ENCODE measurements at places on chromosomes 3 and 15.

DNA sequence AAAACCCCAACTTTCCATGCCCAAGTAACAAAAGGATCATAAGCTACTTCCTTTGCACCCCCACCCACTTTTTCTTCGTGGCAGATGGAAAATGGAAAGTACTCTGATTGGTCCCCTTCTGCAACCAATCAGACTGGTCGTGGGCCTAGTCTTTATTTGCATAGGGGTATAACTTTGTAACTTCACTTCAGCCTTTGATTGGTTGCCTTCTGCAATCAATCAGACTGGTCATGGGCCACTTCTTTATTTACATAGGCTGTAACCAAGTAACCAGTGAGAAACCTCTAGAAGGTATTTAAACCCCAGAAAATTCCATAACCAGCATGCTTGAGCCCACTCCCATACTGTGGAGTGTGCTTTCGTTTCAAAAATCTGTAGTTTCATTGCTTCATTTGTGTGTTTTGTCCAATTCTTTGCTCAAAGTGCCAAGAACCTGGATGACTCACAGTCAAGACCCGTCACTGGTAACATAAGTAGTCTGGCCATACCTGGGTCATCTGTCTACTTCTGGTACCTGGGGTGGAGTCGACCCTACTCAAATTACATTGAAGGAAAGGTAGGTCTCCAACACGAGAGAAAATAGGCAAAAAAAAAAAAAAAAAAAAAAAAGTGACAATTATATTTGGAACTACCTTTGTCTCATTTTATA lies 41.9 kb downstream of the CMTM8 start:
- no peak for DNase-seq

DNA sequence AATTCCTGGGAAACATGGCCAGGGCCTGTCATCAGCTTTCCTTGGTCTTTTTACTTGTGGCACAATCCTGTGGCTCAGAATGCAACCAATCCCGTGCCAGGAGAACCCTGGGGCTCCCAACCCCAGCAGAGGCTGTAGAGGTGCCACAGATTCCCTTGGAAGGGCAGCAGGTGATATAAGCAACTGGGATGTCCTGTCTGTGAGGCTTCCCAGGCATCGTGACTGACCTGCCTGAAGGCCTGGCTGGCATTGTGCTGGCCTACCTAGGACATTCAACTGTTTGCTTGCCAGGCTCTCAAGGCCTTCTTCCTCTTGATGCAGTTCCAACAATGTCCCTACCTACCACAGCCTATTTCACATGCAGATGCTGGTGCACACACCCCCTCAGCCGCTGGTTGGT lies 72.2 kb upstream of the MEX3B start:
- DNase-seq, result no peak

DNA sequence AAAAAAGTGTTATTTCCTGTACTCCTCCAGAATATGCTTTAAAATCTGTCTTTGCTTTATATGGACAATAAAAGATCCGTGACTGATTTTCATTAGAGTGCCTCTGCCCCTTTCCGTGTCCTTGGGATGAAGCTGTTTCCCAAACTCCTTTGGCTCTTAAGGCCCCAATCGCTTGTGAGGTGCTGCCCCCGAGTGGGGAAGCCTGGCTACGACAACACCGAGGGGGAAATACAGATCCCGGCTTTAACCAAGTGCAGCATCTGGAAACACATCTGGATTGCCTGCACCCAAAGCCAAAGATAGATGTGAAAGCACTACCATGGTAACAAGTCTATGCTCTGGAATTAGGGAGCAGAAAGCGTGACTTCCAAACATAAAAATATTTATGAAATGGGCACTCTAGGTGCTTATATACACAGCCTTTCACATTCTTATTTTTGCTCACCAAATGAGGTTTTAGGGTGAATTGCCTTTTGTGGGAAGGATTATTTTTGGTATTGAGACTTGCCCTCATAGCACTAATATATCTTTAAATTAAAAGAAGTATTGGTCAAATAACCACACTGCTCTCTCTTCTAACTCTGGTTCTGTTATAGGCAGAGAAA lies 40.6 kb upstream of the ADCY5 start:
- peak; percentile 68 for DNase-seq

DNA sequence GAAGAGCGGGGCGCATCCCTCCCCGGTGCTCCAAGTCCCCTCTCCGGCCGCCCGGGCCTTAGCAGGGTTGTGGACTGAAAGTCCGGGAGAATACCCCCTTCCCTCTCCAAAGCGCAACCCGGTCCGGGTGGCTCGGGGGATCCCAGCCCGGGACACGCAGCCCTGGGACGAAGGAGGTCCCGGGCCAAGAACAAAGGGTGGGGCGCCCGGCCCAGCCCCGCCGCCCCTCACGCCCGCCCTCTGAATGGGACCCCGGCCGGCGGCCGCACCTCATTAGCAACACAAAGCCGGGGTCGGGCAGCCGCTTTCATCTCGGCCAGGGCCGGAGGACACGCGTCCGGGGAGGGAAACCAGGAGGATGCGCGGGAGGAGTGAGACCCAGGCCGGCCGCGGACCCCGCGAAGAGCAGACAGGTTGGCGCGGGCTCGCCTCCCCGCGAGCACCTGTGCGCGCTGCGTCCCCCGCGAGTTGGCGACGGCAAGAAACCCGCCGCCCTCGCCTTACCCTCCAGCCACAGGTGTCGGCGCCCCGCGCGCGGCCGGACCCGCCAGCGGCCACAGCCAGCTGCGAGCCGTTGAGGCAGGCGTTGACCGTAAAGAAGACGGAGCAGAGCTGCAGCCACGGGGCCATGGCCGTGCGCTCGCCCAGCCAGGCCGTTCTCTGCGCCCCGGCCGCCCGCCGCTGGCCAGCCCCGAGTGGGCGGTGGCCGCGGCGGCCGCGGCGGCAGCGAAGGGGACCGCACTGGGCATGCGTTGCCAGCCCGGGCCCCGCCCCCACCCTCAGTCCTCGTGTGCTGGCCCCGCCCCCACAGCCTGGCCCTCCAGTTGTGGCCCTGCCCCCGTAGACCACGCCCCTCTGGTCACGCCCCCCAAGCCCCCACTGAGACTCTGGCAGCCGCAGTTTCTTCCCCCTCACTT lies at the start of gene IL17RD:
IL17RD (minus strand) TSS at position 697 of the 917 bp plus-strand sequence; CDS start at position 630, 67 bp downstream.
- DNase-seq, result peak; percentile 85

DNA sequence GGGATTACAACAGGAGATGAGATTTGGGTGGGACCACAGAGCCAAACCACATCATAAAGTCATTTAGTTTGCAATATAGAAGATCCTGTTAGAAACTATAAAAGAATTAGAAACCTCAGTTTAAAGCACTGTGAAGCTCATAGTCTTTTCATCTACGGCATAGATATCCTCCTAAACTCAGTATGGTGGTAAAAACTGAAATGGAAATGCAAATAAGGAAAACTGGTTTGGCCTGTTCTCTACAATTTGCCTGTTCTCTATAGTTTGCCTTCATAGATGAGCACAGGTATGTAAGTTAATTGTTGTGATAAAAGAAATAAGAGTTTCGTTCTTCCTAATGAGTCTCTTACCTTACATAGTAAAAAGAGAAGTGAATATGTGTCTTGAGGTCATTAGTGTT lies 331.6 kb upstream of the ARL6 start:
- no peak for DNase-seq

DNA sequence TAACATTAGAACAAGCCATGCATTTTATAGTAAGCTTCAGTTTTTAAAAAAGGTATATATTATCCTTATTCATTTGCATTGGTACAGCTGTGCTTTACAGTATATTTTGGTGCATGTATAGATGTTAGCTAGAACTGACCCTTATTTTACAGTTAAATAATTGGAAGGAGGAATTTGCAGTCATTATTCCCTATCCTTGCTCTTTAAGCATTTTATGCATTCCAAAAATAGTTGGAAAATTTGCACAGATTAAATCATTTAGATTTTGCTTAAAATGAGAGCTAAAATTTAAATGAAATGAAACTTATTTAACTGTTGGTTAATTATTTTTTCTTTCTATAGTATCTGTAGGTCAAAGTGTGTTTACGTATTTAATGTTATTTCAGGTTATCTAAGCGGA lies 667.1 kb downstream of the NAALADL2 start:
- DNase-seq, result no peak

DNA sequence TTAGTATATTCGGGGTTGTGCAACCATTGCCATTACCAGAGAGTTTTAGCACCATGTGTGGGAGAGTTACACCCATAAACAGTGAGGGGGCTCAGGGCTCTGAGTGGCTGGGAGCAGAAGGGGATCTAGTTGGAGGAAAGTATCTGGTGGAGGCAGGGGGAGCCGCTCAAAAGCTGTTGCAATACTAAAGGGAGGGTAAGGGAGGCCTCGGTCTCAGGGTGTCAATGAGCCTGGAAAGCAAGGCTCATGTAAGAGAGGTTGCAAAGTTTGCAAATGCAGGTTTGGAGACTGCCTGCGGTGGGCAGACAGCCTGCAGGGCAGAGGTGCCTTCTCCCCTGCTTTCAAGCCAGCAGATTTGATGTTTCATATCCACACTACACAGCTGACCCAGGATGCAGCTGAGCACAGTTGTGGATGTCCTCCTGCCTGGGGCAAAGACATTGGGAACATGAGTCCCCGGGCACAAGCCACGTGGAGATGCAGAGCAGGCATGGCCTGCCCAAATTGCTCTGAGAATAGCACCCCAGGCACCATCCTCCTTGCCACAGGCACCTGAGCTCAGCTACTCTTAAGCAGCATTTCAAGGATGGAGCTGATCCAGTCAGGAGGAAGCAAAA lies 181.4 kb downstream of the TLE3 start:
- no peak for DNase-seq

DNA sequence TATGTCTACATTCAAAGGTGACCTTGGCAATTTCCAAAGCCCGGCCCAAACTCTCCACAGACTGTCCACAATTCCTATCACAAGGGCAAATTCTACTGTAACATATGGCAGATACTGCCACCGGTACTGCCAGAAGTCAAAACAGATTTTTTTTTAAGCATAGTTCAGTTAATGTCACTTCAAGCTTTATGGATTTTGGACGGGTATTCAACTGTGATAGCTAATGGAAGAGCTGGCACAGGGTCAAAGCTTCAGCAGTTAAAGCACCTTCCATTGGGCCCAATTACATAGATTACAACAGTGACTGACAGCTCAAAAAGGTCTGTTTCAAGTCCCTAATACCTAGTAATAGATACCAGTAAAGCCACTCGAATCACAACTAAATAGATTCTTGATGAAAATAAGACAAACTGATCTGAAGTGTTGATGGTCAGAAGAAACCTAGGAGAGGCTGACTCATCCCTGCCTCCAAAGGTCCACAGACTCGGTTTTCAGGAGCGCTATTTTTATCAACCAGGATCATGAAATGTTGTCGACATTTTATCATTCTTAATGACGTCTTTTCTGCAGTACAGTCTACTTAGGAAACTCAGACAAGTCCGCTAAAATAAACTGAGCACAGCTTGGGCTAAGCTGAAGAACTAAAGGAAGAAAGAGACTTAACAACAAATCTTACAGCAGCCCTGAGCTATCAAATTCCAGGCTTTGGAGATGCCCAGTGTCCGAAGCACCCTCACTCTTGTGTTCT lies 38.7 kb downstream of the ANXA2 start:
- DNase-seq, result peak; percentile 56

DNA sequence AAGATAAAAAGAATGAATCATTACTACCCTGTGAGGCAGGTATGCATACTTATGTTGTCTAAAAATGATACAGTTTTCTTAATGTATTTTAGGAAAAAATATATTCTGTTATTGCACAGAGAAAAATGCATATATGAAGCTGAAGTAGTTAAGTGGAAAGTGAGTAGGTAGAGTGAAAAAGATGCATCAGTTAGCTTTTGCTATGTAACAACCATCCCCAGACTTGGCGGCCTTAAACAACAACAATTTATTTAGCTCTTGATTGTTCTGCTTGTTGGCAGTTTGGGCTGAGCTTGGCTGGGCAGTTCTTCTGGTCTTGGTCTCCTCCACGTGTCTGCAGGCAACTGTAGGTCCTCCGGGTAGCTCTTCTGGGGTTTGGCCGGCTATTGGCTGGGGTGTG lies 45.7 kb downstream of the SLC6A6 start:
- no peak for DNase-seq

GRCh38 chr3:66430876-66431275 lies 69.9 kb downstream of the LRIG1 start:
- no peak for DNase-seq

DNA sequence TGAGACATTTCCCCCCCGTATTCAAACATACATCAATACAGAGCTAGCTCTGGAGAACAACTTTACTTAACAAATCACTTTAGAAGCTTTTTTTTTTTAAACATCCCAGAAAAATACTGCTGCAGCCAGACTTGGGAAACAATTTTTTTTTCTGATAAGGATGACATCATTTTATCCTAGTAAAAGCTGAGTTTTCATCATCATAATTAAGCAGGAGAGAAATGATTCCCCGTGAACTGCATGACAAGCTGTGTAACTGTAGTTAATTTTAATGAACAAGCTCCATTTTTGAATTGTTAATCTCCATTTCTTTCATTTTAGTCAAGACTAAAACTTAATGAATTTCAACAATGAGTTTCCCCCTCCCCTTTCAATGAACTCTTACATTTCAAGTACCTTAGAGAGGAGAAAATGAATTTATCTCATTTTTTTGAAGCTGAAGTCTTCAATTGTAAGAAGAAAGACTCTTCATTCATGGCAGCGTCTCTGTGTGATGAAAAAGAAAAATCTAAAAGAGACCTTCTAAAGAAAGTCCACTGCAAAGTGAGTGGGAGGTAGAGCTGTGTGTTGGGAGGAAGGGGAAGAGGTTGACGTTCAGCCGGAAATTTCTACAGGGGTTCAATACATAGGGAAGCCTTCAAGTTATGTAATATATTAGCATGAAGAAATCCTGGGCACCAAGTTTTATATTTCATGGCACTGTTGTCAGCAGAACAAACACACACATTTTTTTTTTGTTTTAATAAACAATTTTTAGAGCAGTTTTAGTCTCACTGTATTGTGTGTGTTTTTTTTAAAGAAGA lies 31.7 kb downstream of the HES1 start:
- no peak for DNase-seq

- DNase-seq, result peak; percentile 41
These were observed 44.0 kb downstream of the BFSP2 start for GRCh38 chr3:133443649-133444422.

GRCh38 chr15:62726461-62726860 lies 316.1 kb upstream of the TPM1 start:
- no peak for DNase-seq

- peak; percentile 75 for DNase-seq
These were observed 109.9 kb downstream of the TBC1D5 start for GRCh38 chr3:17632401-17633100.

DNA sequence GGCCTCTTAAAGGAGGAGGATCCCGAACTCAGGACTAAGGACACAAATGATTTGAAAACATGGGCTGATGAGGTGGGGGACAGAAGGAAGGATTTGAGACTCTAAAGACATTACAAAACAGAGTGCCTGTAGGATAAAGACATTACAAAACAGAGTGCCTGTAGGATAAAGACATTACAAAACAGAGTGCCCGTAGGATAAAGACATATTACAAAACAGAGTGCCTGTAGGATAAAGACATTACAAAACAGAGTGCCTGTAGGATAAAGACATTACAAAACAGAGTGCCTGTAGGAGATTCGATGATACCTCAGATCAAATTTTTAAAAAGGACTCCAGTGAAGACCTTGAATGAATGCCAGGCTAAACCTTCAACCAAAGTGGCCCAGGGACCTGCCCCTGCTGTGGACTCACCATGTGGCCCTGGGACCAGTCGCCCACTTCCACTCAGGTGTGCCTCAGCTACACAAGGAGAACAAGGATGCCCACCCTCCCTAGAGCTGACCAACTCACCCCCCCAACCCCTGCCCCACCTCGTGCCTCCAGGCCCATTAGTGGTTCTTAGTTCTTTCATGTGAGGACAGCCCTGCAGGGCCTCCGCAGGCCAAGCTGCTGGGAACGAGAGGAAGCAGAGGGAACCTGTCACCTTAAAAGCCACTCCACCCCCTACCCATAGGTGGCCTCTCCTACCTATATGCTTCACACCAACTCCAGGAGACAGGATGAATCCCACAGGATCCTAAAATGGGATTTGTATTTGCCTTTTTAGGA lies 59.8 kb downstream of the SH3BP5 start:
- no peak for DNase-seq

- DNase-seq, result no peak
These were observed 138.5 kb downstream of the CLSTN2 start for GRCh38 chr3:140073278-140074045.

Measured in ELR (cell line).